Activated naive CD4-positive, alpha-beta T cell (primary cell): ENCODE measurements at places on chromosomes 16 and 17.

GRCh38 chr16:54620197-54620596 is 310.5 kb upstream of the IRX5 start:
- no peak for DNase-seq

DNA sequence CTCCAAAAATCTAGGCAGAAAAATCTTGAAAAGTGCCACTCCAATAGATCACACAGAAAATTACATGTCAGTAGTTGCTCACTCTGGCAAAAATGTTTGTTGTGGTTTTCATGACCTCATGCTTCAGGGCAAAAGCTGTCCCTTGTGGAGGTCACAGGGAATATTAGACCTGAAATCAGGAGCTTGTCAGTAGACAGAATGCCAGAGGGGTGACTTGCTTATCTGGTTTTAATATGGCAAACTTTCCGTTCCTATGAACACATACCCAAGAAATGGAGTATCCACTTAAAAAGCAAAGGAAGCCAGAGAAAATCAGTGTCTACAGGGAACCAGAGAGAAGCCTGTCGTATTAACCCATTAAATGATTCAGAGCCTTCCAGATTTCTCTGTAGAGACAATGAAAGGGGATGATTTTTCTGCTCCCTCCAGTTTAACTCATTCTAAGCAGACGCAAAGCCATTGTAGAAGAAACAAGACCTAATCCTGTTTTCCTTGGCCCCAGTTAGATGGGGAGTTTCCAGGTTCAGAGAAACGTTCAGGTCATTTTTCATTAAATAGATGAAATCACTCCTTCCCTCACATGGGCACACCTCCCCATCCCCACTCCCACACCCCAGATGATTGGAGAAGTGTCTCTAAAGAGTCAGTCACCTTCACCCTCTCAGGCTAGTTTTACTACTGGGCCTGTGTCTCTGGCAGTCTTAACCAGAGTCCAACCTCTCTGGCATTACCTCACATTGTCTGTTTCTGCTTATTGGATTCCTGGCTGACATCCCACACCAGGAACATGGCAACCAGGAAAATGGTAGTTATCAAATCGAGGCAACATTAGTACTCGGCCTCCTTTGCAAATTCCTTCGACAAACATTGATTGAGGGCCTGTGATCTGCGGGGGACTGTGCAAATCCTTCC is 6.0 kb downstream of the SOX9 start:
- no peak for DNase-seq

DNA sequence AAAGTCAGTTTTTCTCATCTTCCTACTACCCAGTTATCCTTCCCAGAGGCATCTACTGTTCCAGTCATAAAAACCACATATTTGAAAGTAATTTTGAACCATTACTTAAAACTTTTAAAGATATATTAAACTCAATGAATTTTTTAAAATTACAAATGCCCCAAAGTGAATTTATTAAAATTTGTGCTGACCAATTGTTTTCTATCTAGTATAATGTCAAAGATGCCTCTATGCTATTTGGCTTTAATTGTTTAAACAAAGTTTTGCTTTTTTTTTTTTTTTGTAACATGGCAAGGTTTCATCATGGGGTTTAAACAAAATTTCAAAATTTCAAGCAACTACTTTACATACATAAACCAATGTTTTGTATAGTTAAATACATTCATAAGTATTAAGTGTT is 60.7 kb downstream of the FBXL20 start:
- no peak for DNase-seq

- DNase-seq, result peak; percentile 37
These were observed 661 bp downstream of the GIT1 start for GRCh38 chr17:29588562-29589411.

DNA sequence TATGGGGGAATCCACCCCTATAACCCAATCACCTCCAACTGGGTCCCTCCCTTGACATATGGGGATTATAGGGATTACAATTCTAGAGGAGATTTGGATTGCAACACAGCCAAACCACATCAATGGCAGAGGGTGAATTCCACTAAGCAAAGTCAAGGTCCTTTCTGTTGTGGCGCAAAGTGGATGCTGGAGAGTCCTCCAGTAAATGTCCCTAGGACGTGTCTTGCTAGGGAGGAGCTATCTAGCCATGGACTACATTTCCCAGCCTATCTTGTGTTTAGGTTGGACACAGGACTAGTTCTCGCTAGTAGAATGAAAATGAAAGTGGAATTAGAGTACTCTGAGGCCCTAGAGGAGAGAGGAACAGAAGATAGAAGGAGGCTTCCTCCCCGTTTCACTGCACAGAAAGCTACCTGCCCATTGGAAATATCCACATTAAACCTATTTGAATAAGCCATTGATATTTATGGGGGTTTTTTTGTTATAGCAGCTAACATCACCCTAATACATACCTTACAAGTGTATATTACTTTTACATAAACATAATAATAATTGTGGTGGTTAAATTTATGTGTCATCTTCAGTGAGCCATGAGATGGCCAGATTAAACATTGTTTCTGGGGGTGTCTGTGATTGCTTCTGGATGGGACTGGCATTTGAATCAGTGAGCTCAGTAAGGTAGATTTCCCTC is 56.7 kb upstream of the ERCC4 start:
- no peak for DNase-seq

- DNase-seq, result peak; percentile 27
These were observed 15.6 kb upstream of the AURKB start for GRCh38 chr17:8225813-8226535.

DNA sequence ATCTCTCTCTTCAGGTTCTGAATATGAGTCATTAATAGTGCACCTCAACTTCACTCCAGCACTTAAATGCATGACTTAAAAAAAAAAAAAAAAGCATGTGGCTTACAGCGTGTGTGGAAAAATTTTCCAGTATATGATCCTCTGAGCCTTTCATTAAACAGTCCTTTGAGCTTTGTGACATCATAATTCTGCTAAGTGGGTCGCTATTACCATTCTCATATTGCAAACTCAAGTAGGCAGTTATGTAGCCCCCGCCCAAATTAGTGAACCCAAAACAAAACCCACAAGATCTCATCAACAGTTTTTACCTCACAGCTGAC is 672 bp downstream of the CMTR2 start:
- no peak for DNase-seq

DNA sequence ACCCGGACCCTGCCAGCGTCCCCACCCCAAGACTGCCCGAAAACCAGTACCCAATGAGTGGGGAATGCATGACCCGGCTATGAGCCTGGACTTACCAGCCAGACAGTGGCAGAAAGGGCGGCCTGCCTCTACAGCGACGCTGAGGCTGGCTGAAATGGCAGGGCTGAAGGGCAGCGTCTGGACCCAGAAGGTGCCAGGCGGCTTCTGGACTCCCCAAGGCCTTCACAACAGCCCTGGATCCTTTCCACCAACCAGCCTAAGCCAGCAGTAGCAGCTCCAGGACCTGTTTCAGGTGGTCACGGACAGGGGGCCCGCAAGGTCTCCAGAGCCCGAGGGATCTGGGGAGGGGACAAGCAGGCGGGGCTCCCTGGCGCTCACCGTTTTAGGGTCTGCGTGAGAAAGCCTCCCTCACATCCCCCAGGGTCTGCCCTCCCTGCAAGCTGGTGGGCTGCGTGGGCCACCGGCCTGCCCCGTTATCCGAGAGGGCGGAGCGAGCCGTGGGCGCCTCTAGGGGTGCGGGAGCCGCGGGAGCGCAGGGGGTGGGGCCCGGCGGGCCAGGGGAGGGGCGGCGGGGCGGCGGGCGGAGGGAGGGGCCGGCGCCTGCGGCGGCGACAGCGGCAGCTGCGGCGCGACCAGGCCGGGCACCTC is at the start of gene RIPOR1:
TSS of gene RIPOR1 (plus strand) at position 608 of the 648 bp plus-strand sequence. CDS start 9,618 bp downstream, outside the sequence.
- peak; percentile 15 for DNase-seq

- DNase-seq, result no peak
These were observed 25.9 kb upstream of the WSCD1 start for GRCh38 chr17:6044261-6044660.

DNA sequence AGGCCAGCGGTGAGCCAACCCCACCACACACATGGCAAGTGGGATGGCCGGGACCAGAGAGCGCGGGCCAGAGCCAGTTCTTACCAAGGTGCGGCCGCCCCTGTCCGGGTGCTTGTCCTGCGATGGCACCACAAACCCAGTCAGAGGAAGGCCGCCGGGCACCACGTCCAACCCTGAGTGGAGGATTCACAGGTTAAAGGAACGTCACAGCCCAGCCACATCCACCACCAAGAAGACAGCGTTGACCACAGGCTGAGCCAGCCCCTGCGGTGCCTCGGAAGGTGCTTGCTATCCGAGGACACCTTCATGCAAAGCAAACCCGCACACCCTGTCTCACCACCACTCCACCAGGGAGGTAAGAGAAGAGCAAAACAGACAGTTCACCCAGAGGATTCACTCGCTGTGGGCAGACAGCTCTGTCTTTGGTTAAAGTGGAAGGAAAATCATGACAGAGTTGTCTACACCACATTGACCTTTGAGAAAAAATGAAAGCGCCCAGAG is 15.8 kb downstream of the SLX4 start:
- DNase-seq, result no peak

DNA sequence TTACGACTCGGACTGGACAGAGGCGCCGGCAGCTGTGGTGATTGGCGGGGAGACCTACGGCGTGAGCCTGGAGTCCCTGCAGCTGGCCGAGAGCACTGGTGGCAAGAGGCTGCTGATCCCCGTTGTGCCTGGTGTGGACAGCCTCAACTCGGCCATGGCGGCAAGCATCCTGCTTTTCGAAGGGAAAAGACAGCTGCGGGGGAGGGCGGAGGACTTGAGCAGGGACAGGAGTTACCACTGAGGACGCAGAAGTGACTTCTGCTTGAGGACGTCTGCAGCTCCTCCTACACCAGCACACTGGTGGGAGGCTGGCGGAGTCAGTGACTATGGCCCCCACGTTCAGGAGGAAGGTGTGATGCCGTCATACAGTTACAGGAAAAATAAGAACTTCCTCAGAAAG is 9.7 kb downstream of the MRM3 start:
- no peak for DNase-seq

GRCh38 chr17:41894791-41895331 is 23.9 kb downstream of the ACLY start:
- DNase-seq, result no peak

DNA sequence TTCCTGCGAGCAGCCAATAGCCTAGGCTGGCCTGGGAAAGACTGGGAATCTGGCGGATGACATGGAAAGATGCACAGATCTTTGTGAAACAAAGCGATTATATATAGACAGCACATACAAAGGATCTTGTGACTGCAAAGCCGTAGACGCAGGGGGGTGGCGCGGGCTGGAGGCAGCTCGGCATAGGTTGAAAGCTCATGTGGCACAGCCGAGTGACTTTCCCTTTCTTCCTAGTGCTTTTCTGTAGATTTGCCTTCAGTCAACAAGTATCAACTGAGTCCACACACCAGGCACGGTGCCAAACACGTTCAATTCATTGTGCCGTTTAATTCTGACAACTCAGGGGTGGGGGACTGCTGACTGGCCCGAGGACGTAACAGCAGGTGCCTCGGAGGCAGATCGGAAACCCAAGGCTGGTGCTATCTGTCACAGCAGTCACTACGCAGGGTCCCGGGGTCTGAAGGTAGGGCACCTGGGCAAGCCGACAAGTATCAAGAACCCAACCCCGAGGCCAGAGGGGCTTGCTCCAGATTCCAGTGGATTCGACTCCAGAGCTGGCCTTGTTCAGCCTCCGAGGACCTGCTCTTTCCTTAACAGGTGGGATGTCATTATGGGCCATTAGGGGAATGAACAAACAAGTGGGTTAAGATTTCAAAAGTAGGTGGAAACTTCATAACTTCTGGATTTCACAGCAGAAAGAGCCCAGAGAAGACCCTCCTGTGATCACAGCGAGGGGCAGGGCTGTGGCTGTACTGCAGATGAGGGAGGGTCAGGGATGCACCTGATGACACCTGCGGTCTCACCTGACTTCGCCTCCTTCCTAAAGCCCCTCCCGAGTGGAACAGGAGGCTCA is 5.9 kb downstream of the PAM16 start:
- DNase-seq, result no peak

DNA sequence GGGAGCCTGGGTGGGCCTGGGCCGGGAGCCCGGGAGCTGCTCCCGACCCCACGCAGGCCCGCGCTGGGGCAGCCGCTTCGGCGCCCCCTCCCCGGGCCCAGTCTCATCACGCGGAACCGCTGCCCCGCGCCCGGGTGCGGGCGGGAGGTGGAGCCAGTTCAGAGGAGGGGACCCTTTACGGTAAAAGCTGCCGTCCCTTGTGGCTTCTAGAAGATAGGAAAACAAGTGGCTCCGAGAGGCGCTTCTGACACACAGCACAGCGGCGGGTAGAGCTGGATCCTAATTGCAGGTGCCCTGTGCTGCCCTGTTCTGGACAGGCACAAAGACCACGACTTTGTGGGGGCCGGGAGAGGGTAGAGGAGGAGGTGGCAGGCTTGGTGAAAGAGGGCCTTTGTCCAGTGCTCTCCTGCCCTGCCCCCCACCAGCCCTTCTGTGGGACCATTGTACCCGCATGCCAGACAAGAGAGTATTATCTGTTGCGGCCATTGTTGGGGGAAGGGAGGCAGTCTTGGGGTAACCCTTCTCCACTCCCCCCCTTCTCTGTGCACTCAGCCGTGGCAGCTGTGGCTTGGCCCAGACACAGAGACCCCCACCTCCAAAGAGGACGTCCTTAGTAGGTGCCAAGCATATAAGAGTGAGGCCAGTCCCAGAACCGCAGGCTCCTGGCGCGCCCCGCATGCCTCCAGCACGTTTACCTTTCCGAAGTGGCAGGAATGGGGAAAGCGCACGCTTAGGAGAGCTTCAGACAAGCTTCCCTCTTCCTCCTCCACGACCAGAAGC is 736 bp downstream of the CNP start:
- no peak for DNase-seq

GRCh38 chr17:80285237-80285920 is 24.7 kb downstream of the RNF213 start:
- no peak for DNase-seq

- peak; percentile 14 for DNase-seq
These were observed 65.2 kb downstream of the ARSG start for GRCh38 chr17:68356520-68356919.

- DNase-seq, result no peak
These were observed 37.8 kb upstream of the N4BP1 start for GRCh38 chr16:48647794-48648193.

- DNase-seq, result peak; percentile 66
These were observed 8.2 kb downstream of the SYNGR2 start for GRCh38 chr17:78176548-78177025.

- DNase-seq, result no peak
These were observed 1.0 kb upstream of the TTYH2 start for GRCh38 chr17:74212209-74212912.

GRCh38 chr17:77959926-77960521 is 1.5 kb downstream of the TNRC6C start:
- peak; percentile 11 for DNase-seq

DNA sequence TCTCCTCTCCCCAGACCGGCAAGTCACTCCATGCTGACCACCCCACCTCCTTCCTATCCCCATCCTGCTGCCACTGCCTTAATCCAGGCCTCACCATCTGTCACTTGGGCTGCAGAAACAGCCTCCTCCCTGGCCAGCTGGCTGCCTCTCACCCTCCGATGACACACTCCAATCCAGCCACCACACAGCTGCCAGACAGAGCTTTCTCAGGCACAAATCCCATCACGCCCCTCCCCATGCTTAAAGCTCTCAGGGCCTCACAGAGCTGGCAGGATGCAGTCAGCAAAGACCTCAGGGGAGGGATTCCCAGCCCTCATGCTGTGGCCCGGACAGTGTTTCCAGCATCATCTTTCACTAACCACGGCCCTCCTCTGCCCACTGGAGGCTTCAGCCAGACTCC is 13.7 kb downstream of the CAMKK1 start:
- no peak for DNase-seq

- no peak for DNase-seq
These were observed 3.4 kb upstream of the ZNF423 start for GRCh38 chr16:49859125-49859811.

GRCh38 chr16:16127469-16128116 is 95.7 kb downstream of the ABCC6 start:
- peak; percentile 46 for DNase-seq
